Mucosa of descending colon (tissue), 3 donors: ENCODE measurements at places on chromosomes 13 and 19.

DNA sequence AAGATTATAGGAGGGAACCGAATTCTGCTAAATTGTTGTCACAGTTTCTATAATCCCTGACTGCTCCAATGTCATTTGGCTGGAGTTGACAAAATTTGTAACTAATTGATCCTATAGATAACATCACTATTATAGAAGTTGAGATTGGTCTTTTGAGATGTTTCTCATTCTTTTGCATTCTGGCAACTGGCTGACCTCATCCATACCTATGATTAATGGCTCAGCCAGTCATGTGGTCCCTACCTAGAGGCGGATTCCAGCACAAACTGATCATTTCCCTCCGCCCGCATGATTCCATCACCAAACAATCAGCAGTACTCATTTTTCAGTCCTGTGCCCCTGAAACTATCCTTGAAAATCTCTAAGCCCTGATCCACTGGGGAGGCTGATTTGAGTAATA is 4.2 kb downstream of the PSG2 start:
- no peak for DNase-seq

DNA sequence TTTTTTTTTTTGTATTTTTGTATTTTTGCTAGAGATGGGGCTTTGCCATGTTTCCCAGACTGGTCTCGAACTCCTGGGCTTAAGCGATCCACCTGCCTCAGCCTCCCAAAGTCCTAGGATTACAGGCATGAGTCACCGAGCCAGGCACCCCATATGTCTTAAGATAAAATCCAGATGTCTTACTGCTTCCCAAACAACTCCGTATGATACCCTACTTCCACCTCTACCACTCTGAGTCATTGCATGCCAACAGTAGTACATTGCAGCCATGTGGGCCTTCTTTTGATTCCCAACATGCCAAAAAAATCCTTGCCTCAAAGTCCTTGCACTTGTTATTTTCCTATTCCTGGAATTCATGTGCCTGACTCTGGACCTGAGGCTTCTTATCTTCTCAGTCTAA is 799.2 kb downstream of the GPC5 start:
- DNase-seq = no peak

- no peak for DNase-seq
These were observed 18.1 kb downstream of the SHANK1 start for GRCh38 chr19:50701367-50701985.

DNA sequence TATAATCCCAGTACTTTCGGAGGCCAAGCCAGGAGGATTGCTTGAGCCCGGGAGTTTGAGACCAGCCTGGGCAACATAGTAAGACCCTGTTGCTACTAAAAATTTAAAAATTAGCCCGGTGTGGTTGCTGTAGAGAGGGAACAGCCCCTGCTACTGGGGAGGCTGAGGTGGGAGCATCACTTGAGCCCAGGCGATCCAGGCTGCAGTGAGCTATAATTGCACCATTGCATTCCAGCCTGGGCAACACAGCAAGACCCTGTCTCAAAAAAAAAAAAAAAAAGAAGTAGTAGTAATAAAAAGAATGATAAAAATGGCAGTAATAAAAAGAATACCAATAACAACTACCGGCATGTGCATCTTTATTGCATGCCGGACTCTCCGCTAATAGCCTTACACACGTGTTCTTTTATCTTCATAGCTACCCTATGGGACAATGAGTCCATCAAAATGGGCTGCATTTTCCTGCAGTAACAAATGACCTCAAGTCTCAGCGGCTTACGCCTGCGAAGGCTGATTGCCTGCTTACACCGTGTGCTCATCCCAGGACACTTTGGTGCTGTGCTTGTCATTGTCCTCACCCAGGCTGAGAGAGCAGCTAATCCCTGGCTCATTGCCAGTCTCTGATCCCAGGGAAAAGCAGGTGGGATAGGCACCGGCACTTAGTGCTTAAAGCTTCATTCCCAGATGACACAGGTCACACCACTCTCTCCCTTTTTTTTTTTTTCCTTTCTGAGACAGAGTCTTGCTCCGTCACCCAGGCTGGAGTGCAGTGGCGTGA is 14.4 kb upstream of the SYCN start:
- DNase-seq = no peak

GRCh38 chr19:4061178-4061682 is 5.5 kb downstream of the ZBTB7A start:
- DNase-seq = peak; percentile 96

DNA sequence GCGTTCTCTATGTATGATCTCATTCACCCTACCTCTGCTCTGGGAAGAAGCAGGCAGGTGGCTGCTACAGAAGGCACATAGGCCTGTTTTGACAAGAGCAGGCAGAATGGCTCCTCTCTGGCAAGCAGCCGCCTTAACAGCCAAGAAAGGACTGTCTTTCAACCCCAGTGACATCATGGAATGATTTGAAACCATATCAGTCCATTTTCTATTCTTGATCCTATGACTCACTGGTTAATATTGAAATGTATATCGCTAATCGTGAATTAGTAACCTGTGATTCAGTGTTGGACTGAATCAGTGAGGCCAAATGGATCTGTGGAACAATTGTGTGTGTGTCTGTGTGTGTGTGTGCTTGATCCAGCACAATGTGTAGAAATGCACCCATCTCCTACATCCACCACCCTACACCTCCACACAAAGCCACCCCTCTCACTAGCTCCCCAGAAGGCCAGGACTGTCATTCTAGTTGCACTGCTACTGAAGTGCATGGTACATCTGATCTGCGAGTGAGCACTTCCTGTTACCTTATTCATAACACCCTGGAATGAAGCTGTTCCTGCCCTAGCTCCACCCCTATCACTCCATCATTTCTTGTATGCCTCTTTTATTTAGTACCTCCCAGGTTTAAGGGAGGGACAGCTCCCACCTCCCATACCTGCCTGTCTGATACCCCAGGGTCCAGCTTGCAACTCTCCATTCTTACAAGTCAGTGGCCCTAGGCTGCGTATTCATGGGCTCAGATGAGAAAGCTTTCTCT is 460.0 kb downstream of the FOXO1 start:
- no peak for DNase-seq

DNA sequence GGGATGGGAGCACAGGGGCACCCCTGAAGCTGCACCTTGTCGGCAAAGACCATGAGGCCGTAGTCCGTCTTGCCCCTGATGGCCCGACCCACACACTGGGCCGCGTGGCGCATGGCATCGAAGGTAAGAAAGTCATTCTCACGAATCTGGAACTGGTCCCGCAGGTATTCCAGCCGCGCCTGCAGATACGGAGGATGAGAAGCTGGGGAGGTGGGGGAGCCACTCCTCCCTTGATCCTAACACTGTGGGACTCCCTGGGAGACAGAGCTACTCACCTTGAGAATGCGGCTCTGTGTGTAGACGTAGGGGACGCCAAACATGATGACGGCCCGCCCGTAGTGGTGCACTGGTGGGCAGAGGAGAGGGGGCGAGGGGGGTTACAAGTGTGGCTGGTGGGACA is 11.9 kb downstream of the KLC3 start:
- no peak for DNase-seq

DNA sequence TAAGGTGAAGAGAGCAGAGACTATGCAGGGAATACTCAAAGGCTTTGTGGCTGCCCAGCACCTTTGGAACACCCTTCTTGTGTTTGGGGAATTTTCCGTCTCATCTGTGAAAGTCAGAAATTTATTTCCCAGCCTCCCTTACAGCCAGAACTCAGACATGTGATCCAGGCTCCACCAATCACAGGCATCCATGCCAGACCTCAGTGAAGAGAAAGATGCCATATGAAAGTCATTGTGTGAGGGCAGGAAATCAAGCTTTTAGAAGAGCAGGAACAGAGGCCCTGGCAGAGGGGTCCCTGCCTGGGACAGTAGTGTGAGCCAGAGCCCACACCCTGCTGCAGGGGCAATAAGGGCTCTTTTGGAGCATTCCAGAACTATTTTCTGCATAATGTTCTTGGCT is 12.1 kb downstream of the CCDC70 start:
- no peak for DNase-seq

DNA sequence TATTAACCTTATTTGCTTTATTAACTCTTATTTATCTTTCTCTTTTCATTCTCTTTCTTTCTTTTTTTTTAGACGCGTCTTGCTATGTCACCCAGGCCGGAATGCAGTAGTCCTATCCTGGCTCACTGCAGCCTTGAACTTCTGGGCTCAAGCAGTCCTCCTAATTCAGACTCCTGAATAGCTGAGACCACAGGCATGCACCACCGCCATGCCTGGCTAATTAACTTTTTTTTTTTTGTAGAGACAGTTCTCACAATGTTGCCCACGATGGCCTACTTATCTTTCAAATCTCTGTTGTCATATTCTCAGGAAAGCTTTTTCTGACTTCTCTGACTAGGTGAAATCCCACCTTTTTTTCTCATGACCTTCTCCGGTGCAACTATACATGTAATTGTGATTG is 7.8 kb upstream of the SPRY2 start:
- DNase-seq = no peak

DNA sequence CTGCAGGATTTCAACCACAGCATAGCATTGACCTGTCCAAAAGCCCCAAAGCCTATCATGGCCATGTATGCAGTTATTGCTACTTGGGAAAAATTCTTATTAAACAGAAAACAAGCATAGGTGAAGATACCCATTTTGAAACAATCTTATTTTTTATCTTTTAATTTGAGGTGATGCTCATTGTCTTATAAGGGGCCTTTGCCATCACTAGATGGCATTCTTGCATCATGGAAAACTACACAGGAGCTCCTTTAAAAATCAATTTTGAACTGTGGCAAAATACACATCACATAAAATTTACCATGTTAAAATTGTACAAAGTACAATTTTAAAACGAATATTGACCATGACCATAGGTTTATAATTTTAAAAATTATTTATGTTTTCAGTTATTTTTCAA is 38.9 kb upstream of the ZNF835 start:
- DNase-seq = no peak

DNA sequence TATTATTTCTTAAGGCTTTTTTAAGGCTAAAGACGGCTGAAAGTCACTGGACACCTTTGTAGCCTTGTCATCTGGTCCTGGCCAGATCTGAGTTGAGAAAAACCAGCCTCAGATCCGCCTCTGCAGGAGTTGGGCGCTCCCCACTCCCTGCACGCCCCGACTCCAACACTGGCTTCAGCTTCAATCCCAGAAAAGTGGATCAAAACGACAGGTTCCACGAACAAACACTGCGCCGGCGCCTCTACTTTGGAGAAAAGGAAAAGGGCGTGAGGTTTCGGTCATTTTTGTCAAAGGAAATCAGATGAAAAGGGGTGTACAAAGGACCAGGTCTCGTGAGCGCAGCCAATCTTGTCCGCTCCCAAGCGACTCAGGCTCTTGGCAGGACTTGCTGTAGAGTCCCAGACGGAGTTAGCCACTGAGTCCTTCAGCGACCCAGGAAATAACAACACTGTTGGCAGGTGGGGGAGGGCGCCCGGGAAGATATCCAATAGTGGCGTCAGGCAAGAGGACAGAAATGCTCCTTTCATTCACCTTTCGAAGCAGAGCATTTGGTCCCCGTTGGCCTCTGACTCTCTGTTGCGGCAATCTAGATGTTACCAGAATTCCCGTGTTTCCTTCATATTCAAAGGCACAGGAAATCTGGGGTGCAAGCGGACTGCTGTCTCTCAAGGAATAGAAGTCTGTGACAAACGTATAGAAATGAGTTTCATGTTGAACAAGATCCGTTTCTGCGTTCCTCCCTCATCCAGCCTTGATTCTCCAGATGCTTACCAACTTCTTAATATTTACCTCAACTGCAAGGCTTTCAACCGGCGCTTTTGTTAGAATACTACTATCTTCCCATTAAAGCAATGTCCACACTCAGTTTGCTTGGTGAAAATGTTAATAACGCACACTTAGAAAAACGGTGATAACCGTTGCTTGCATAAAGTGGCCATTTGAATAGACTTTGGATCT is 1.8 kb upstream of the CCNA1 start:
- DNase-seq = no peak

DNA sequence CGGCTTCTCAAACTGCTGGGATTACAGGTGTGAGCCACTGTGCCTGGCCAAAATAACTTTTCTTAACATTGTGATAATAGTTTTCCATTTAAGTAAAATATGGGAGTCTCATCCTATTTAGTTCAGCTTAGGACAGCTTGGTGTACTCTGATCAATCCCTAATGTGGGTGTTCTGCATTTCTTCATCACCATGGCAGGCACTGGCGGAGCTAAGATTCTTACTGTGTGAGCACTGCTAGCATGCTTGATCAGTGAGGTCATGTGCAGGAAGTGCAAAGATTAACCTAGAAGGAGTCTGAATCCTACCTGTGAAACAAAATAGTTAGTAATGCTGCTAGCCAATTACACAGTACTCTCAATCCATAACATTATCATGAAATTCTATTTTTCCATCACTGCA is 1684.2 kb upstream of the SLC10A2 start:
- no peak for DNase-seq

GRCh38 chr13:59710996-59711701 is 452.6 kb downstream of the DIAPH3 start:
- DNase-seq = no peak

- peak; percentile 51 for DNase-seq
These were observed 4.2 kb downstream of the ANO8 start for GRCh38 chr19:17330262-17331044.

DNA sequence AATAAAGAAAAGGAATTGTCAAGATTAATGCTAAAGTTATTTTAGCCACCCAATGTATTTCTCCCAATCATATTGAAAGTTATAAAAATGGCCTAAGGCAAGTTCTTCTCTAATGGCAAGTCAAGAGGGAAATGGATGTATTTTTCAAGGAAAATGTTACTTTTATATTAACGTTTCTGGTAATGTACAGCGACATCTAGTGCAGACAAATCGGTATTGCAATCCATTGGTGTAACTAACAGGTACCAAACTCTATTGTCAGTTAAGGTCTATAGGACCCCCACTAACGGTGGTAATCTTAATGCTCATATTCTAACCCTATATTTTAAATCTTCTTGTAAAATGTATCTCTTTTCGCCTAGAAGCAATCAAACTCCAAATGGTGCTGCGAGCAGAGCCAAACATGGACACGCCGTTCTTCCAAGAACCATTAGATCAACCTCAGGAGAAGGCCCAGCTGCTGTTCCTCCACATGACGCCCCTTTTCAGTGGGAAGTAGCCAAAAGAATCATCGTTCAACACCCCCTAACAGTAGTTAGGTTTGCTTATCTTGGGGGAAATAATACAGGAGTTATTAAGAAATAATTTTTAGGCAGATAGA is 98.5 kb upstream of the PABPC3 start:
- DNase-seq = peak; percentile 69

DNA sequence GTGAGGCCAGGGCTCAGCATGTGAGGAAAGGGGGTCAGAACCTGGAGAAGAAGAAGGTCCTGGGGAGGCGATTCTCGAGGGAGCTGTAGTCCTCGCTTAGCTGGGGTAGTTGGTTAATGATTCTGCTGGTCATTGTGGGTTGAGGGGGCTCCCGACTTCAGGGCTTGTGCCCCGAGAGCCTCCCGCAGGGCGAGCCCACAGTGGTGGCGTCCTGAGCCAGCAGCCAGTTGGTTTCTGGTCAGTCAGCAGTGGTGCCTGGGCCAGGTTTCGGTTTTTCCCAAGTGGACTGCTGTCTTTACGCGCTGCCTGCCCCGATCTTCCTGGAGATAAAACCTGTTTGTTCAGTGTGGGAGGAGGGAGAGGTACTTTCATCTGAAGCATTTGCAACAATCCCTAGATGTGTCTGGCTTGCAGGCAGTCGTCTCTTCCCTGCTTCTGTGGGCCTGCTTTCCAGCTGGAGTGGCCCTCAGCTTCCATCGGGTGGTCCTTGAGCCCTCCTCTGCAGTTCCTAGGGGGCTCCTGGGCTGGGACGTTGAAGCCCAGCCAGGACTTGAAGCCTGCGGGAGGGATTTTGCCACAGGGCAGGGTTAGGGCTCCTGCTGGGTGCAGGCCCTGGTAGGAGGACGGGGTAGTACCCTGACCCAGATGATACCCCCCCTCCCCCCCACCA is 3.2 kb downstream of the PTBP1 start:
- DNase-seq = peak; percentile 64

GRCh38 chr13:29991343-29991742 is 140.9 kb upstream of the UBL3 start:
- no peak for DNase-seq

- DNase-seq = no peak
These were observed 108.8 kb downstream of the KCTD15 start for GRCh38 chr19:33905473-33905936.
